ENCODE measurements at places on chromosomes 5 and 9. TPM values are rescaled to one million over a fixed set of nuclear protein-coding genes. Genes with fewer than 3 reads are reported as not detected.

- no peak for DNase-seq
These were observed 201.9 kb downstream of the DMAC1 start for GRCh38 chr9:7597716-7598115.

Gene ENTPD2
- total RNA-seq, result not detected

DNA sequence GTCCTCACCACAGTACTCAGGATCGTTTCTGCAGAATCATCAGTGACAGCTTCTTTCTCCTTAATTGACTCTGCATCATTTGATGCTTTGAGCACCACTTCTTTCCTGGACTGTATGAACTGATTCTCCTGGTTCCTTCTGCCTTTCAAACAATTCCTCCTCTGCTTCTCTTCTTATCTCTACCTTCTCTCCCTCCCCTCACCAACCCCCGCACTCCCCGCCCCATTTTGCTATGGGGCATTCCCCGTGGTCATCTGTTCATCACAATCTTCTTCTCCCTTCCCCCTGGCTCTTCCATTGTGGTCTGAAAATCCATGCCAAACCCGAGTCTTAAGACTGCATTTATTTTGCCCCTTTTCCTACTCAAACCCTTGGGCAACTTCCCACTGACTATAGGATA is 57.9 kb downstream of the FAM78A start:
- no peak for DNase-seq

GRCh38 chr5:111134864-111135263 is 42.7 kb downstream of the WDR36 start:
- DNase-seq, result no peak

- no peak for DNase-seq
These were observed 20.6 kb downstream of the PFDN1 start for GRCh38 chr5:140282266-140282665.

- no peak for DNase-seq
These were observed 144.7 kb downstream of the APBA1 start for GRCh38 chr9:69527454-69527853.

GRCh38 chr9:110797611-110798010 is 129.0 kb downstream of the MUSK start:
- DNase-seq, result no peak

DNA sequence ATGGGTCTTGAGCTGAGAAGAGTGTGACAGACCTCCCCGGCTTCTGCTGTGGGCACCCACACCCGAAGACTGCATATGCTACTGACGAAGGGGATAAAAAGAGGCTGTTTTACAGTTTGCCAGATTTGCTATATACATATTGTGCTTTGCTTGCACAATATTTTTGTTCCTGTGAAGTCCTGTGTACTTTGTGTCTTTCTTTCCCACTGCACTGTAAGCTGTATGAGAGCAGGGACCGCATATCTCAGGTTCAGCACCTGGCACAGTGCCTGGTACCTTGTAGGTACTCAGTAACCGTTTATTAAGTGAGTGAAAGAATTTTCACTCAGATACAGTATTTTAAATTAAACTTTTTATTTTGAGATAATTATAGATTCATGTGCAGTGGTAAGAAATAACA is 8.2 kb upstream of the GARNL3 start:
- DNase-seq, result no peak

Gene BTNL3
- total RNA-seq, result not detected

- no peak for DNase-seq
These were observed 157.2 kb upstream of the PANK3 start for GRCh38 chr5:168736281-168736831.

DNA sequence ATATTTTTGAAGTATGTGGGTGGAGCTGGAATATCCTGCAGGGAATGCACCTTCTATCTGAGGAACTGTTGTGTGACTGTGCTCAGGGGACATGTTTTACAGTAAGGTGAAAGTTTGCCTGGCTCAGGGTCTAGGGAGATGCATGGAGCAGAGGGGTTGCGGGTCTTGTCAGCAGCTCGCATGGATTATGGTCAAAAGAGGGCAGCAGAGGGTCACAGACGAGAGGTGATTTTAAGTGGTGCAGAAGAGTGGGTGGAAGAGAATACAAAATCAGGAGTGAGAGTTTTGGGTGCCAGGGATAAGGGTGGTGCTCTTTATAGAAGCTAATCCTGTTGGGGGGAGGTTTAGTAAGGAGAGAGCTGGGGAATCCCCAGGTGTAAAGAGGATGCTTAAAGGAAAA is 53.5 kb upstream of the GRIN3A start:
- no peak for DNase-seq

Gene ZDHHC11B
- not detected for total RNA-seq

Gene SET
- 600 TPM for total RNA-seq

Gene RAB3C
- total RNA-seq, result 0.17 TPM

DNA sequence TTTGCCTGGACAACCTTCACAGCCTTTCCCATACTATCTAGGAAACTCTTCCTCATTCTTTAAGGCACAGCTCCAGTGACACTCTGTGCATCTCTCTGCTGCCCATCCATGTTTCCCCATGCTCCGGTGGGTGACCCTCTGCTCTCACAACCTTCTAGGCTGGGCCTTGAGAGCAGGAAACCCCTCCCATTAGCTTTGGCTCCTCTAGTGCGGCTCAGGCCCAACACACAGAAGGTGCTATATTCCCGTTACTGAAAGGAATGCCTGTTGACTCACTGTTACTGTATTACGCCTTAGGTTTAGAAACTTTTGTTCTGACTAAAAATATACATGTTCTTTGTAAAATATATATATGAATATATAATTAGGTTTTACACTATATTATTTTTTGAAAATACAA is 8.1 kb upstream of the CCL28 start:
- DNase-seq, result no peak

DNA sequence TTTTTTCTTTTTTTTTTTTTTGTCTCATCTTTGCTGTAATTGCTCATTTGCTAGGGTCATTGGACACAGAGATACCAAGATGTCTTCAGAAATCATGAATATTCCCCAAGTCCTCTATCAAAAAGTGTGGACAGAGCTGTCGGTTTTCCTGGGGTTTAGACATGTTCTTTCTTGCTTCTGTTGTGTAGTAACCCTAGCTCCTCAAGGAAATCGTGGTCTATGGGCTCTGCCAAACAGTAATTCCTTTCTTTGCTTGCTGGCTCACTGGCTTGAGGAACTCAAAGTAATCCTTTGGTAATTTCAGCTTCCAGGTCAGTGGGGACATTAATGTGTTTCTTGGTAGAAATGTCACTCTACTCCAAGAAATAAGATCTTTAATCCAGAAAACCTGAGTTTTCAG is 101.7 kb downstream of the TMC1 start:
- no peak for DNase-seq

Gene OR4F3
- total RNA-seq, result not detected

Gene CDK9
- total RNA-seq, result 102 TPM

- no peak for DNase-seq
These were observed 109.0 kb downstream of the ATP10B start for GRCh38 chr5:160743027-160743426.

Gene SLC9A3
- 1.5 TPM for total RNA-seq

Gene PITX1
- not detected for total RNA-seq

Gene SPINK6
- total RNA-seq, result not detected

DNA sequence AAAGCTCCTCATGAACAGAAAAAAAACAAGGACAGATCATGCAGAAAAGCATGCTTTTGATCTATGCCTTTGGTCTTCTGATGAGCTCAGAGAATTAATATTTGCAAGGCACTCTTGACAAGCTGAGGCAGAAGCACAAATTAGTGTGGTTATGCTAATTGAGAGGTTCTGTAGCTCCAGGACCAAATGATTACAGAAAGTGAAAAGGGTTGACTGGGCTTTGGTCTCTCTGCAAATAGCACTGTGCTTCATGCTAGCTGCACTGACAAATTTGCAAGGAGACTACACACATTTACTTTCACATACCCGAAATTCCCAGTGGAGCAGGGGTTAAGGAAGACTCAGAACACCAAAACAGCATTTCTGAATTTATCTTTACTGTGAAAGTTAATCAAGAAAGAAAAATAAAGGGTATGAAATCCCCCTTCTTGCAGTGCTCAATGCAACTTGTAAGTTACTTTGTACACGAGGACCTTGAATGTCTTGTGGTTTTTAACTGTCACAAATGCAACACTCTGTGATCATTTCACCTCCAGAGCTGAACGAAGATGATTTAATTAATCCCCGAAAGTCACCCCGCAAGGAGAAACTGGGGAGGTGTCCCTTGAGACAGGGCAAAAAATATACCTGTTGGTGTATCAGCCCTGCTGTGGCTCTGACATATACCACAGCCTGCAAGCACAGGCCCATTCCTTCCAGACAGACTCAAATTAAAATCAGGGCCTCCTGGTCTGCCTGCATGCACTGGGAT is 11.9 kb downstream of the RAPGEF1 start:
- DNase-seq, result no peak

Gene PCDHA3
- 0.17 TPM for total RNA-seq

GRCh38 chr9:115164511-115164974 is 46.6 kb upstream of the TNC start:
- DNase-seq, result no peak

All from dermis blood vessel endothelial cell (primary cell).